Left hindlimb (tissue), 1 donor: ENCODE measurements at places on chromosomes 12 and 14.

DNA sequence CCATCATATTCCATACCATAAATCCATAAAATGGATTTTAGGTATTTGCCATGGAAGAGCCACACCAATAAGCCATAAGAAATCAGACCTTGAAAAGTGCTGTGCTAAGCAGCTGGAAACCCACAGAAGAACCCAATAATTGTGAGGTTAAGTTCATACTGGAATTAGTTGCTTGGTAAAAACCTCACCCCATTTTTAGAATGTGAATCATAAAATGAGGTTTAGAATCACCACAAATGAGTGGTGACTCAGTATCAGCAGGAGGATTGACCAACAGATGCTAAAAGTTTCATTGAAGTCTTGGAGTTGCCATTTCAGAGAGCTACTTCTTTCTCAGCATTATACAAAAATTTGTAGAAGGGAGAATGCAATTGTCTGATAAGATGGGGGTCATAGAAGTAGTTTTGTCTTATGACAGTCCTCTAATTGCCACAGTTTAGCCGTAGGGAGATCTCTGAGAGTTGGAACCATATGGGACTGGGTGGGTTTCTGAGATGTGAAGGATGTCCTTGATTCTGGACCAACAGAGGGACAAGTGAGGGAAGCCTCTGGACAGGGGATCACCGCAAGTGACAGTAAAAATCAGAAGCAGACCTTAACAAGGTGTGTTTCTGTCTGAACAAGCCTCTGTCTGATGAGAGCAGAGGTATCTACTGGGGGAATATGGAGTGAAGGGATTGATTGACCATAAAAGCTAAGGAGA is 1.4 kb upstream of the STON2 start:
- DNase-seq = no peak

GRCh38 chr12:90102957-90103652 is 394.5 kb upstream of the ATP2B1 start:
- no peak for DNase-seq

- DNase-seq = no peak
These were observed 3.9 kb downstream of the GZMH start for GRCh38 chr14:24605435-24606190.

DNA sequence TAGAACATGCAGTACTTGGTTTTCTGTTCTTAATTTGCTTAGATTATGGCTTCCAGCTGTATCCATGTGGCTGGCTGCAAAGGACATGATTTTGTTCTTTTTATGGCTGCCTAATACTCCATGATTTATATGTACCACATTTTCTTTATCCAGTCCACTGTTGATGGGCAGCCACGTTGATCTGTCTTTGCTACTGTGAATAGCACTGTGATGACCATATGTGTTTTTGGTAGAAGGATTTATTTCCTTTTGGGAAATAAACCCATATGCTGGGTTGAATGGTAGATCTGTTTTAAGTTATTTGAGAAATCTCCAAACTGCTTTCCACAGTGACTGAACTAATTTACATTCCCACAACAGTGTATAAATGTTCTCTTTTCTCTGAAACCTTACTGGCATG is 86.2 kb upstream of the FERMT2 start:
- DNase-seq = no peak

DNA sequence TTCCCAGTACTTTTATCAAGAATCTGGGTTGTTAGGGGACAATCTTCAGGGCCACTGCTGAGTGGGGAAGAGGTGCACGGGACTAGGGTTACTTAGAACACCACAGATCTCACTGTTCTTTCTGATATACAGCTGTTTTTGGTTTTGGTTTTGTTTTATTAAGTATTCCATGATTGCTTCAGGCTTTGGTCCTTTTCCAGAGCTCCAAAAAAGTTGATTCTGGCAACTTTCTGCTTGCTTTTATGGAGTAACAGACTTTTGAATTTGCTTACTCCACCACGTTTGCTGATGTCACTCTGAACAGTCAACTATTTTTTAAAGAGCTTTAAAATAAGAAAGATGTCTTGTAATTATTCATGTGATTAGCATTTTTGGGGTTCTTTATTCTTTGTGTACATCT is 368.1 kb upstream of the FOXG1 start:
- DNase-seq = no peak

DNA sequence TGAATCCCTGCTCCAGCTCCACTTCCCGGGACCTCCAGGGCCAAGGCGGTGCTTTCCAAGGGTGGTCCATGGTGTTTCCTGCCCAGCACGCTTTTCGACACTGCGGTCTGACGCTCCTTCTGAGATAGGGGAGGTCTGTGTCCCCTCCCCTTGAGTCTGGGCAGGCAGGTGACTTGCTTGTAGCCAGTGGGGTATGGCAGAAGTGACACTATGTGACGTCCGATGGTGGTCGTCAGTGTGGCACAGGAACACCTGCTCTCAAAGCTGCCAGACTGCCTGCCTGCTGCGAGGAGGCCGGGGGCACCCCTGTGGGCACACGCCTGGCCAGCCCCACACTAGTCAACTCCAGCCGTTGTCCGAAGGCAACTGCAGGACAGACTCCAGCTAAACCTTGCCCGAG is 16.0 kb upstream of the TRAF3 start:
- peak; percentile 26 for DNase-seq

DNA sequence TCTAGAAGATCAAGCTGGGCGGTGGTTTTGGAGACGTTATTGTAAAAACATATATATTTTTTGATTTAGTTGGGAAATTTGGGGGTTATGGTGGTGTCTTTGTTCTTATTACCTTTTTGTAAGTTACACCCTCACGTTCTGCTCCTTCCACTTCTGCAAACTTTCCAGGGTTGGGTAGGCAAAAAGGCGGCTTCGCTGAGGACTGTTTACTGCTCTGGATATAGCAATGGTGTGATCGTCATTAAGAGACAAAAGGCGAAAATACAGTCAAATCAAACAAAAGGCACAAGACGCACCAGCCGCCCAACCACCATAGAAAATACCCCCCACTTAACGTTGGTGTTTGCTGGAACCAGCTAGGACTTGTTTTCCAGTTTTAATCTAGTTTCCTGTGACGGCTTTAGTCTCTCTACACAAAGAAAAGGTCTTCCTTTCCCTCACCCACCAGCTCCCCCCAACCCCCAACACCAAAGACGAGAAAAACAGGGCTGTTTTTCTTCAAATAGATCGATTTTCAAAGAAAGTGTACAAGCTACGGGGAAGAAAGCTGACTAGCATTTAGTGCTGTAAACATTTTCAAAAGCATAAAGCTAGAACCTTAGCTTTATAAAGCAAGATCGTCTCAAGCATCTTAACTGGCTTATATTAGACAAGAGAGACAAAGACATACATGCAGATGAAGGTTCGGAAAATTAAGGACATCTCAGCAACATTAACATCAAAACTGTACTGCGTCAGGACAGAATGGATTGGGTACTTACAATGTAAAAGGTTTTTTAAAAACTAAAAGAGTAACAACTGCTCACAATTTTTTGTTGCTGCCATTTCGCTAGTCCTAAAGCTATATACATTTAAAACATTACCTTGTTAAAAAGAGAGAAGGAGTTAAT is 2.0 kb upstream of the SETD1B start:
- no peak for DNase-seq

DNA sequence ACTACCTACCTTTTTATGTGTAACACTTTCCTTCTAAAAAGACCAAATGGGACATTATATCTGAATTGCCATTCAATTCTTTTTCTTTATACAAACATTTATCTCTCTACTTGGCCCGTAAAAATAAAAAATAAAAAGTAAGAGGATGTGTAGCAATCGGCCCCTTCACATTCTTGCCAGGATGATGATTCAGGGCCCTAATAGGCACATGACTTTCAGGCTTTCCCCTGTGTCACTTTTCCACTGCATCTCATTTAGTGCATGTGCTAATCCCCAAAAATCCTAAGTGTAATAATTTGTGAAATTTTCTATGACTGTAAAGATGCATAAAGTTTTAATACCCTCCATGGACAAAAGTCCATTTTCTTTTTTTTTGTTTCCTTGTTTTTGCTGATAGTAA is 23.0 kb upstream of the ATP2B1 start:
- DNase-seq = no peak

- no peak for DNase-seq
These were observed 29.3 kb upstream of the EIF5 start for GRCh38 chr14:103304706-103305105.

- DNase-seq = no peak
These were observed 146.1 kb downstream of the RASSF9 start for GRCh38 chr12:85690146-85690545.

DNA sequence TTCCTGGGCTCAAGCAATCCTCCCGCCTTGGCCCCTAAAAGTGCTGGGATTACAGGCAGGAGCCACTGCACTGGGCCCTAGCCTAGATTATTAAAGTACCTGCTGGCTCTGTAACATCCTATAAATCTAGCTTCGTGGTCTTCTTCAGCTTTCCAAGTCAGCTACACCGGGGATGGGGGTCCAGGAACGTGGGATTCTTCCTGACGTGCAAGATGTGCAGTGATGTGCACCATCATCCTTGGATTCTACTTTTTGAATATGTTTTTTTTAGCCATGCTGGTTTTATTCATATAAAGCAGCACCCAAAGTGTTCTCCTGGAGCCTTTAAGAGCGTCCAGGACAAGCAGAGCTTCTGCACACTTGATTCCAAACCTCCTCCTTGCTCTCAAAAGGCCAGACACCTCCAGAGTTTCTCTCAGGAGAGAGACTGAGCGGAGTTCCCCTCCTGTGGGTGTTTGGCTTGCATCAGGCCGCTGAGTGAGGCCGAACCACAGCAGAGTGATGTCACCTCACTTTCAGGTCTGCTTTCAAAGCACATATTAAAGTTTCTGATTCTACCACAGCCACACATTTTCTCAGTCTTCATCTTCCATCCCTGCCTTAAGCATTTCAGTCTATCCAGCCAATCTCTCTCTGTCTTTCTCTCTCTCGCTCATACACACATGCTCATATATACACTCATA is 33.4 kb downstream of the VCPKMT start:
- no peak for DNase-seq

DNA sequence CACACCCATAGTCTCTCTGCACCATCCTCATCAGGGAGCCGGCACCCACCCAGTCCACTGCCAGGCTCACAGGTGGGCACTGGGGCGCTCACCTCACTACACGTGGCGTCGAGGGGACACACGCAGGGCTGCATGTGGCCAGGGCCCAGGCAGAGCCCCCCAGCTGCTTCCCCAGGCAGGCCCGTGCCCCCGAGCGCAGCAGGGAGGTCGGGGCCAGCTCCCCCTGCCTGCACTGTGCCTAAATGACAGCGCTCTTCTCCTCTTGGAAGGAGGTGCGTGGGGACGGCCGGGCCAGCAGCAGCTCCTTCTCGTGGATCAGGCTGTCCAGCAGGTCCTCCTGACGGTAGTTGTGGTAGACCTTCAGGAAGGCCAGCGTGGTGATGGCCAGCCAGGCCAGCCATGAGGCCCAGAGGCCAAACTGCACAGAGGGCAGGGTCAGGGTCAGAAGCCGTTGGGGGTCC is 11.3 kb downstream of the TMEM179 start:
- DNase-seq = peak; percentile 27

DNA sequence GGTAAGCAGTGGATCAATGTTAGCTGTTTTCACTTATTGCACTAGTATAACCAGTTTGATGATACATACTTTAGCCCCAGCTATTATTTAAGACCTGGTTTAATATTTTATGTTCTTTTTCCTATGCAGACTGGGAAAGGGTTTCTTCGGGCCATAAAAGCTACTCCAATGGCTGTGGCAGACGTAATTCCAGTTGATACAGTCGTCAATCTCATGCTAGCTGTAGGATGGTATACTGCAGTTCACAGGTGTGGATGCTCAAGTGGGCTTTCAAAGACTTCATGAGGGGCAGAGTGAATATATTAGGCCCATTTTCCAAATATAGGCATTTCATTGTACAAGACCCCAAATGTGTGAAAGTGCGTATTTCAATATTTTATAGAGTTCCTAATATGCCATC is 70.1 kb downstream of the ERGIC2 start:
- no peak for DNase-seq

DNA sequence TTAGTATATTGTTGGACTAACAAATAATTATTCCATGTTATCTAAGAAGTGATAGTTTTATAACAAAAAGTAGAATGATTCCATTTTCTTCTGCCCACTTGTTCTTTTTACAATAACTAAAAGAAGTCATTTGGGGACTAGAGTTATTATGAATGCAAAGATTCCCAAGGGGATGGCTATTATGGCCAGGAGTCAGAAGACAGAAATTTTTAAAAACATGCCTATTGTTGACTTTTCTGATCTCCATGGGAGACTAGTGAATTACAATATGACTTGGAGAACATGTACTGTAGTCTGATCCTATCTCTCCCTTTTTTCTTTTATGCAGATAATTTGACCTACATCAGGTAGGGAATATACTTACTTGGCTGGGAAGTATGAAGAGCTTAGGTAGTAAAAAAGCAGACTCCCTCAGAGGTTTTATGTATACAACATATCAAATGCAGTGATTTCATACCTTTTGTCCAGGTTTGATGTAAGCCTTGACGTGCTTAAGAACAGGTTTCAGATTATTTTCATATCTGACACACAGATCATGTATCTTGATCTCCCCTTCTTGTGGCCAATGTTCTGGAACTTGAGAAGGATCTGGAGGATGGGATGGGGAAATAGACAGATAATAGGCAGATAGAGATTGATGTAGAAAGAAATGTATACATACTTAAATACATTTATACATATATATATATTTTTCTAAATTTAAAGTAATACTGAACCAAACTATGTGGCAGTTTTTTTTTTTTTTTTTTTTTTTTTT is 41.0 kb upstream of the KCNJ8 start:
- DNase-seq = no peak

DNA sequence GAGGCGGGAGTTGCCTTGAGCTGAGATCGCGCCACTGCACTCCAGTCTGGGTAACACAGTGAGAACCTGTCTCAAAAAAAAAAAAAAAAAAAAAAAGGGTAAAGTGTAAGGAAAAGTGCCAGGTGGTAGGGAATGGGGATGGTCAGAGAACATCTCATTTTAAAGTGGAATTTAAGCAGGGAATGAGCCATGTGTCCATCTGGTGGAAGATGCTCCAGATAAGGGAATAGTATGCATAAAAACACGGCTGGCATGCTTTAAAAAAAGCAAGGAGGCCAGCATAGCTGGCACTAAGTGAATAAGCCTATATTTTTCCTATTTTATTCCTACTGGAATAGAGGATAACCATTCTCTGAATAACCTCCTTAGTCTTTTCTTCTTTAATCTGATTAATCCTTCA is 33.7 kb downstream of the FAM186A start:
- no peak for DNase-seq

DNA sequence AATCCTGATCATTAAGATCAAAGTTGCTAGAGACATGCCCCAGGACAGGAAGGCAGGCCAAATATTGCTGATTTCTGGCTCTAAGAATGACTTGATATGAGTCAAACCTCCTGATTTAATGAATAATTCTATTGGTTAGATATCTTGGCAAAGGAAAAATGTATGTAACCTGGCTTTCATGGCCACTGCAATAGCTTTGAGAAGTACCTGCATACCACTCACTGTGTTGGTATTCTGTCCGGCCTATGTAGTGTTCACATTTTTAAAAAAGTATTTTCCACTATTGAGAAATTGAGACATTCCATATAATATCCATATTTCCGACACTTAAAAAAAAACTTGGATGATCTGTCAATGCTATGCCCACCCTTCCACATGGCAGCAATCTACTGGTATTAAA is 283.1 kb upstream of the SOX5 start:
- DNase-seq = no peak

GRCh38 chr12:93274937-93275336 is 102.8 kb upstream of the NUDT4 start:
- DNase-seq = no peak
